ENCODE measurements at places on chromosomes 4 and X.

DNA sequence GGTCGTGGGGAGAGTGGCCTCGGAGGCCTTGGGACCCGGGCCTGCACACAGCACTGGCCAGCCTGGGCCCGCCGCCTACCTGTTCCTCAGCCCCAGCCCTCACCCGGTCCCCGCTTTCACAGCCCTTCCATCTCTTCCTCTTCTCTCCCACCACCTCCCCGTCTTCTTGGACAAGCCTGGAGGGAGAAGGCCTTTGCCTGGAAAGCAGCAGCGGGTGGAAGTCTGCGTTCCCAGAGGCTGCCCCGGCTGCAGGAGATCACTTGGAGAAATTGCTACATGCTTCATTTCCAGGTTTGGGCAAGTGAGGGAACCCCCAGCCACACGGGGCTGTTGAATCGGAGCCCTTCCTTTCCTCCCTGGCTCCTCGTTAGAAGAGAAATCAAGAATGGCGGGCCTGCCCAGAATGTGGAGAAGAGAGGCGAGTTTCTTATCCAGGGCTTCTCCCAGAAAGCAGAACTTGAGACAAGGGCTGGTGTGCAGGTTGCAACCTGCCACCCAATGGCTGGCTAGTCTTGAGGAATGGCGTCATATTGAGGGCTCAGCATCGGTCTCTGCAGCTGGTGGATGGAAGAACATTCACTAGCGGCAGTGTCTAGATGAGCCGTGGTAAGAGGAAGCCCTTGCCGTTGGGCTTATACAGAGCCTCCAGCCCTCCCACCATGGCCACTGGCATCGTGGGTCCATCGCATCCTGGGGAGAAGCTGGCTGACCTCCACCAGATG lies 1.2 kb upstream of the PDZD4 start:
- no peak for DNase-seq
- H3K27me3 ChIP-seq: peaks cover 16% of the 10 kb centered on the region
- peaks cover 3% of the 10 kb centered on the region for H3K4me1 ChIP-seq

GRCh38 chrX:72297953-72298730 lies 7.6 kb downstream of the CITED1 start:
- H3K4me1 ChIP-seq: no peaks in the 10 kb centered on the region
- DNase-seq: no peak
- H3K36me3 ChIP-seq: no peaks in the 10 kb centered on the region
- no peak overlapping the region for H3K27ac ChIP-seq
- no peak overlapping the region for H3K4me3 ChIP-seq

DNA sequence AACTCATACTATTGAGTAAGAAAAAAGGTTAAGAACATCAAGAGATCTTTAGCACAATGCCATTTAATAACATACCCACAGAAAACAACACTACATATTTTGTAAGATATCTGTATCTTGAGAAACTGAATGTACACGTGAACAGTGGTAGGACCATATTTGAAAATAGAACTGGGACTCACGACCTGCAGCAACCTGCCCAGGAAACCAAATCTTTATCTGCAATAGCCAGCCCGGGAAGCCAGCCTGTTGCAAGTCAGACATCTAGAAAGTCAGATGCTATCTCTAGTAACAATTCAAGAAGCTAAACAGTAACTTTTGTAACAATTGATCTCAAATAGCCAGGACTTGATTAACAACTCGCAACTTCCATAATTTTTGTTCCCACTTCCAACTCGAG lies 52.6 kb upstream of the SOD3 start:
- no peak overlapping the region for H3K4me3 ChIP-seq
- H3K27me3 ChIP-seq: peaks cover 4% of the 10 kb centered on the region
- H3K4me1 ChIP-seq: no peaks in the 10 kb centered on the region
- peaks cover 2% of the 10 kb centered on the region for H3K36me3 ChIP-seq
- DNase-seq: no peak
- H3K27ac ChIP-seq: no peak overlapping the region

- no peaks in the 10 kb centered on the region for H3K4me1 ChIP-seq
- H3K27ac ChIP-seq: no peak overlapping the region
- no peak for DNase-seq
- H3K4me3 ChIP-seq: no peak overlapping the region
- H3K27me3 ChIP-seq: peaks cover 3% of the 10 kb centered on the region
- H3K36me3 ChIP-seq: no peaks in the 10 kb centered on the region
These were observed 23.6 kb upstream of the GPR78 start for GRCh38 chr4:8556341-8557150.

DNA sequence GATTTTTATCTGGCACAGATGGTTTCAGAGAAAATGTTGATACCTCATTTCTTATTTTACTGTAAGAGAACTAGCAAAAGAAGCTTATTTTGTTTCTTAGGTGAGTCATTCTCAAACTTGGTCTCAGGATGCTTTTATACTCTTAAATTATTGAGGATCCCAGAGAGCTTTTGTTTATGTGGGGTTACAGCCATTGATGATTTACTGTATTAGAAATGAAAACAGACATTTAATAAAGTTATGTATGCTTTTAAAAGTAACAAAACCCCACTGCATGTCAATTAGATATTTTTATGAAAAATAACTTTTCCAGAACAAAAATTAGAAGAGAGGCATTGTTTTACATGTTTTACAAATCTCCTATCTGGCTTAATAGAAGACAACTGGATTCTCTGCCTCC lies 12.1 kb downstream of the USP9X start:
- no peak overlapping the region for H3K27ac ChIP-seq
- peaks cover 6% of the 10 kb centered on the region for H3K36me3 ChIP-seq
- H3K4me1 ChIP-seq: peaks cover 71% of the 10 kb centered on the region
- DNase-seq: no peak

DNA sequence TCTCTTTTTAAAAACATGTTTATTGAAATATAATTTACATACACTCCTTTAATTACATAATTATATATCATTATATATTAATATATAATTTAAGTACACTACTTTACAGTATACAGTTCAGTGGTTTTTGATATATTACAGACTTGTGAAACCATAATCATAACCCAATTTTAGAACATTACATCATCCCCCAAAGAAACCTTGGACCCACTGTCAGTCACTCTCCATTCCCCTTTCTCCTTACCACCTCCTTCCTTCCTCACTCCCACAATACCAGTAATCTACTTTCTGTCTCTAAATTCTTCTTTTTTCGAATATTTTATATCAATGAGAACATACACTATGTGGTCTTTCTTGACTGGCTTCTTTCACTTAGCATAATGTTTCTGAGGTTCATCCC lies 17.9 kb upstream of the EXOSC9 start:
- H3K4me3 ChIP-seq: no peak overlapping the region
- no peak overlapping the region for H3K27ac ChIP-seq
- H3K4me1 ChIP-seq: no peaks in the 10 kb centered on the region

DNA sequence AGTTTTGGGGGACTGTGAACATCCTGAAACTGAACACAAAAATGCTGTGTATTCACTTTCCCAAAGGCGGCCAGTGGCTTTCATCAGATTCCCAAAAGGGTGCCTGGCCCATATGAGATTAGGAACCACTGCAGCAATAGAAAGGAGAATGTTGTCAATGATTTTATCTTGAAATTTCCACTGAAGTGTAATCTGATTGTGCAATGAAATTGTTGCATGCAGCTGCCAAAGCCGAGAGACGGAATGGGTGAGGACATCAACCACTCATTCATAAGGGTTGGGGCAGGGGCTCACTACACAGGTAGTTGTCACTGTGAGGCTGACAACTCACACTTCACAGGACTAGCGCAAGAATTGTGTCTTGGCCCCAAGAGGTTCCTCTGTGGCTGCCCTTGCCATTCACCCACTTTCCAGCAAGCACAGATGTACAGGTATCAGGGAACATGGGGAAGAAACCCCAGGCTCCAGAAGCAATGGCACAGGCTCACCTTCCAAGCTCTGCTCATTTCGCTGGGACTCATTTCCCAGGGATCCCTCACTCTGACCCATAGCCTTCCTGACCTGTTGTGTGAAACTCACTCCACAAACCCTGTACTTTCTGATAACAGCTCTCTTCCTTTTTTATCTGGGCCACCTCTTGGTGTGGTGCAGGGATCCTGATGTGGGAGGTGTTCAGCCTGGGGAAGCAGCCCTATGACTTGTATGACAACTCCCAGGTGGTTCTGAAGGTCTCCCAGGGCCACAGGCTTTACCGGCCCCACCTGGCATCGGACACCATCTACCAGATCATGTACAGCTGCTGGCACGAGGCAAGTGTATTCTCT lies 48.8 kb downstream of the BMX start:
- H3K27ac ChIP-seq: no peak overlapping the region
- no peak overlapping the region for H3K4me3 ChIP-seq
- no peak for DNase-seq
- no peaks in the 10 kb centered on the region for H3K4me1 ChIP-seq
- H3K36me3 ChIP-seq: no peaks in the 10 kb centered on the region

- no peak overlapping the region for H3K27ac ChIP-seq
- H3K4me1 ChIP-seq: no peaks in the 10 kb centered on the region
- H3K4me3 ChIP-seq: no peak overlapping the region
- no peaks in the 10 kb centered on the region for H3K27me3 ChIP-seq
These were observed 123.6 kb upstream of the TET2 start for GRCh38 chr4:105022811-105023667.

GRCh38 chr4:52873191-52873590 lies 11.1 kb downstream of the RASL11B start:
- H3K27ac ChIP-seq: no peak overlapping the region
- H3K27me3 ChIP-seq: no peaks in the 10 kb centered on the region
- H3K36me3 ChIP-seq: peaks cover 18% of the 10 kb centered on the region

- no peak overlapping the region for H3K27ac ChIP-seq
- no peak overlapping the region for H3K4me3 ChIP-seq
- H3K36me3 ChIP-seq: no peaks in the 10 kb centered on the region
- no peak for DNase-seq
These were observed 34.9 kb upstream of the STK26 start for GRCh38 chrX:131988236-131988635.

GRCh38 chrX:30495468-30495867 lies 82.1 kb downstream of the TASL start:
- DNase-seq: no peak
- H3K4me1 ChIP-seq: no peaks in the 10 kb centered on the region
- no peaks in the 10 kb centered on the region for H3K27me3 ChIP-seq
- no peaks in the 10 kb centered on the region for H3K36me3 ChIP-seq

GRCh38 chr4:140427106-140427918 lies at the start of gene CLGN:
Gene CLGN (minus strand): TSS chr4:140427648. CDS start chr4:140413078, 14,570 bp downstream.
- H3K27me3 ChIP-seq: peaks cover 64% of the 10 kb centered on the region
- no peak within 1 kb of the TSS for H3K27ac ChIP-seq
- DNase-seq: peak; percentile 71
- peak within 1 kb of the TSS; percentile 78 for H3K4me3 ChIP-seq

GRCh38 chrX:34879346-34879745 lies 63.2 kb upstream of the FAM47B start:
- H3K4me3 ChIP-seq: no peak overlapping the region
- H3K4me1 ChIP-seq: no peaks in the 10 kb centered on the region
- no peaks in the 10 kb centered on the region for H3K36me3 ChIP-seq
- no peaks in the 10 kb centered on the region for H3K27me3 ChIP-seq
- no peak for DNase-seq

- no peak overlapping the region for H3K4me3 ChIP-seq
- no peaks in the 10 kb centered on the region for H3K36me3 ChIP-seq
- no peaks in the 10 kb centered on the region for H3K27me3 ChIP-seq
- H3K4me1 ChIP-seq: peaks cover 7% of the 10 kb centered on the region
These were observed 132.6 kb downstream of the IL15 start for GRCh38 chr4:141768954-141769353.

- no peak overlapping the region for H3K4me3 ChIP-seq
- no peaks in the 10 kb centered on the region for H3K36me3 ChIP-seq
- peaks cover 14% of the 10 kb centered on the region for H3K4me1 ChIP-seq
- peaks cover 10% of the 10 kb centered on the region for H3K27me3 ChIP-seq
- H3K27ac ChIP-seq: no peak overlapping the region
These were observed 23.5 kb upstream of the IL2 start for GRCh38 chr4:122479935-122480416.

DNA sequence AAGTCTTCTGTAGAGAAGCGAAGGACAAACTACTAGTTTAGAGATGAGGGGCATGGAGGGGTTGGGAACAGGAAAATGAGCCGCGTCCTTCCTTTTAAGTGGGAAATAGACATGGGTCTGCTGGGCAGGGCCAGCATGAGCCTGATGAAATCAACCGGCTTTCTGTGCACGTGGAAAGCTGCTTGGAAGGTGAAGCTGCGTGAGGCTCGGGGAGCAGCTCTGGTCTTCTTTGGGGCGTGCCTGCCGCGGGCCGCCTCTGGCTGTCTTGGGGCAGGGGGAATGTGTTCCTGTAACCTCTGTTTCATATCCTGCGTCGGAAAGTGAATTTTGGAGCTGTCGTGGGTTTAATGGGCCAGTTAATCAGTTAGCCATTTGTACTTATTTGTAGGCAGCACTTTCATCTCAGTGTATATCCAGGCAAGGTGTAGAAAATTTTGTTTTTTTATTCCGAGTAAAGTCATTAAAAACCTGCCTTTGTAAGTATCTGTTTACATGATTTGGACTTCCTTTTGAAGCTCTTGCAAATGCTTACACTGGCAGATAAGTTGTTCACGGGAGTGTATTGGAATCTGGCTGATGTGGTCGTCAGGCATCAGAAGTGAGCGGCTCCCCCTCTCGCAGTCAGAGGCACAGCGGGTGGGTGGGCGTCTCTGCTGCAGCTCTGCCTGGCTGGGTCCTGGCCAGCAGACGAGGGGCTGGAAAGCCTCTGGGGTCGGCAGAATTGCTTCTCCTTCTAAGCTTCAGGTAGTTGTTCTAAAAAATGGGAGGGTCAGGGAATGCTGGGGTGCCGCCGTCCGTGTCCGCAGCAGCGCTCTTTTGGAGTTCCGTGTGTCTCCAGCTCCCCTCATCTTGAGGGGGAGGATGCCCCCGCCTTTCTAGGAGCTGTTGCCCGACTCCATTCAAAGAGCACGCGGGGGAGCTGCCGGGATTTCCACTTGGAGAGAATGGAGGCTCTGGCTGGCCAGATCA lies 70.5 kb upstream of the HGFAC start:
- peaks cover 24% of the 10 kb centered on the region for H3K4me1 ChIP-seq
- H3K4me3 ChIP-seq: no peak overlapping the region
- H3K27ac ChIP-seq: no peak overlapping the region

GRCh38 chr4:74311696-74312313 lies 3.5 kb downstream of the EPGN start:
- no peak for DNase-seq
- H3K27ac ChIP-seq: no peak overlapping the region
- no peak overlapping the region for H3K4me3 ChIP-seq
- H3K36me3 ChIP-seq: no peaks in the 10 kb centered on the region
- peaks cover 5% of the 10 kb centered on the region for H3K4me1 ChIP-seq
- H3K27me3 ChIP-seq: no peaks in the 10 kb centered on the region

- H3K4me1 ChIP-seq: no peaks in the 10 kb centered on the region
- H3K27ac ChIP-seq: no peak overlapping the region
- no peaks in the 10 kb centered on the region for H3K36me3 ChIP-seq
- H3K4me3 ChIP-seq: no peak overlapping the region
These were observed 10.0 kb downstream of the FAM184B start for GRCh38 chr4:17771284-17771908.

GRCh38 chrX:110420771-110421499 lies 62.3 kb downstream of the RTL9 start:
- no peak for DNase-seq
- H3K4me1 ChIP-seq: no peaks in the 10 kb centered on the region
- H3K27me3 ChIP-seq: no peaks in the 10 kb centered on the region
- H3K4me3 ChIP-seq: no peak overlapping the region
- no peaks in the 10 kb centered on the region for H3K36me3 ChIP-seq

GRCh38 chr4:175787948-175788347 lies 24.1 kb downstream of the GPM6A start:
- peaks cover 2% of the 10 kb centered on the region for H3K27me3 ChIP-seq
- no peaks in the 10 kb centered on the region for H3K4me1 ChIP-seq
- no peak overlapping the region for H3K4me3 ChIP-seq
- no peaks in the 10 kb centered on the region for H3K36me3 ChIP-seq
- DNase-seq: no peak

GRCh38 chr4:4762909-4763821 lies 96.3 kb upstream of the MSX1 start:
- peak; percentile 46 for DNase-seq
- H3K27me3 ChIP-seq: peaks cover 3% of the 10 kb centered on the region
- peaks cover 14% of the 10 kb centered on the region for H3K4me1 ChIP-seq

GRCh38 chr4:1898007-1898406 lies 26.8 kb downstream of the NSD2 start:
- no peak overlapping the region for H3K27ac ChIP-seq
- H3K27me3 ChIP-seq: no peaks in the 10 kb centered on the region
- no peak overlapping the region for H3K4me3 ChIP-seq
- DNase-seq: no peak
